Hematopoietic multipotent progenitor cell (in vitro differentiated cells): ENCODE measurements at places on chromosomes 16 and 17. TPM values are rescaled to one million over a fixed set of nuclear protein-coding genes. Genes with fewer than 3 reads are reported as not detected.

GRCh38 chr17:56633681-56634080, 40.2 kb downstream of the NOG start:
- no peak for DNase-seq

DNA sequence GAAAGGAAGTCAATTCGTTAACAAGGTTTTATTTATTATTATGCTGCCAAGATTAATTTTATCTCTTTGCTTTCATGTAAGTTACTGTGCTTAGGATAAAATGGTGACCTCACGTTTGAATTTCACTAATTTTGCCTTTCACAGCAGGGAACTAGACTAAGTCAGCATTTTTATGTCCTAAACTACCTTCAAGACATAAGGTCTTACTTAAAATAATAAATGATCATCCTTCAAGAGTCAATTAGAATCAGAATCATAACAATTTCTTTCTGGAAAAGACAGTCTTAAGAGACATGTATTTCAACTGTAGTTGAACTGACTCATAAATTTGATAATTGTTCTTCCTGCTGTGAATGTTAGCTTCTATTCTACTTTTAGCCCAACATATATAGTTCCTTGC, 893.8 kb downstream of the KCNJ2 start:
- no peak for DNase-seq

GRCh38 chr17:55242476-55242875, 22.3 kb upstream of the HLF start:
- DNase-seq: no peak

GRCh38 chr17:8012996-8013640, 10.7 kb downstream of the GUCY2D start:
- peak; percentile 73 for DNase-seq

GRCh38 chr16:71297341-71297634, 8.1 kb upstream of the CMTR2 start:
- DNase-seq: no peak

DNA sequence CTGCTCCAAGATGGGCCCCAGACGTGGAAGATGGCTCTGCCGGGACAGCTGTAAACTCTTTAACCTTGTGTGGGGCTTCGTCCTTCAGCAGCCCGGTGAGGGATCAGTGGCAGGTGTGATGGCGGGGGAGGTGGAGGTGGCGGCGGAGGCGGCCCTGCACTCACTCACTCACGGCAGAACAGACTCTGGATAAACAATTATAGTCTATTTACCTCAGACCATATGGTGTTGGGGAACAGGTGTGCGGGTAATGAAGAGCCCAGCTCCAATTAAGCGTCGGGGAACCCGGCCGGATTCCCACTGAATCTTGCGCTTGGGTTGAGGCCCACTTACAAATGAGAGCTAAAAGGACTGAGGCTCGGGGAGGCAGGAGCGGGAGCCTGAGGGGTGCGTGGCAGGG, 104.3 kb upstream of the SDK2 start:
- DNase-seq: no peak

DNA sequence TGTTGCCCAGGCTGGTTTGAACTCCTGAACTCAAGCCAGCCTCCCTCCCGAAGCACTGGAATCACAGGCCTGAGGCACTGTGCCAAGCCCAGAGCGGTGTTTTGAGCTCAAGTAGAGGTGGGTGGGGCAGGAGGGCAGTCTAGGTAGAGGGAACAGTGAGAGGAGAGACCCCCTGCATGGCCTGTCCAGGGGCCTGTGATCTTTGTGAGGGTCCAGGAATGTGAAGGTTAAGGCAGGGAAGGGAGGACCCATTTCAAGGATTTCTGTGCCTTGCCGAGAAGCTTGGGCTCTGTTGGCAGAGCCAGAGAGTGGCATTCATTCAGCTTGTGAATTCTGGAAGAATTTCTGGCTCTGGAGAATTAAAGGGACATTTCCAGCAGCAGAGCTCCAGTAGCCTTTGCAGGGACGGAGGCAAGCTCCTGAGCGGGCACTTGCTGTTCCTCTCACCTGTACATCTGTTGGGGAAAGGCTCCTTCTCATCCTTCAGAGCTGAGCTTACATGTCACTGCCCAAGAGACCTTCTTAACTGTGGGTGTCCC, 2.7 kb downstream of the WWOX start:
- no peak for DNase-seq

- no peak for DNase-seq
Measured at GRCh38 chr16:23334457-23334853, 32.4 kb downstream of the SCNN1B start.

GRCh38 chr17:64262198-64262999, 661 bp downstream of the TEX2 start:
- peak; percentile 41 for DNase-seq

- DNase-seq: no peak
Measured at GRCh38 chr17:64064331-64064730, 43.9 kb upstream of the ICAM2 start.

GRCh38 chr16:14056970-14057369, 14.1 kb upstream of the MRTFB start:
- DNase-seq: no peak

GRCh38 chr17:17722081-17722905, 41.0 kb downstream of the RAI1 start:
- no peak for DNase-seq

DNA sequence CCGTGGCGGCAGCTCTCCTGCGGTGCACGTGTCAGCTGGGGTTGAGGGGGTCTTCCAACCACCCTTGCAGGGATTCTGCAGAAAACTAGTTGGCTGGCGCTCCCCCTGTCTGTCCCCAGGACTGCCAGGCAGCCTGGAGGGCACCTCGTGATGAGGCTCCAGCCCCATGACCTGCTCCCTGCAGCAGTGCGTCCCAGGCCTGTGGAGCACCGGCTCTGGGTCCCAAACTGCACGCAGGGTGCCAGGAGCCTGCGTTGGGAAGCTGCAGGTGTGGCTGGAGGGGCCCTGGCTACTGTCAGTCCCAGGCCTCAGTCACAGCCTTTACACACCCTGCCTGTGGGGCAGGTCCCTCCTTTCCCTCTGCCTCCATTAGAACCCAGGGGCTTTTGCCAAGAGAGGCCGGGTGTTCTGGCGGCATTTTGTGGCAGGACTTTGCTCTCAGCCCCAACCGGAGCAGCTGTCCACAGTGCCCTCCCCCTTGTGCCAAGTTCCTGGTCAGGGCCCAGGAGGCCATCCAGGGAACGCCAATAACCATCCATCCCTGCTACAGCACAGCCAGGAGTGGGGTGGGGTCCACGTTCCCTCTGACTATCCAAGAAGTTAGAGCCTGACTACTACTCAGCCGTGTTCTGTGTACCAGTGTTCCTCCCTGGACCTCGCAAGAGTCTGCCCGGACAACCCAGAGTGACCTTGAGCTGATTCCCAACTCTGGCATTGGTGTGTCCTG, 9.2 kb downstream of the CHMP6 start:
- DNase-seq: no peak

DNA sequence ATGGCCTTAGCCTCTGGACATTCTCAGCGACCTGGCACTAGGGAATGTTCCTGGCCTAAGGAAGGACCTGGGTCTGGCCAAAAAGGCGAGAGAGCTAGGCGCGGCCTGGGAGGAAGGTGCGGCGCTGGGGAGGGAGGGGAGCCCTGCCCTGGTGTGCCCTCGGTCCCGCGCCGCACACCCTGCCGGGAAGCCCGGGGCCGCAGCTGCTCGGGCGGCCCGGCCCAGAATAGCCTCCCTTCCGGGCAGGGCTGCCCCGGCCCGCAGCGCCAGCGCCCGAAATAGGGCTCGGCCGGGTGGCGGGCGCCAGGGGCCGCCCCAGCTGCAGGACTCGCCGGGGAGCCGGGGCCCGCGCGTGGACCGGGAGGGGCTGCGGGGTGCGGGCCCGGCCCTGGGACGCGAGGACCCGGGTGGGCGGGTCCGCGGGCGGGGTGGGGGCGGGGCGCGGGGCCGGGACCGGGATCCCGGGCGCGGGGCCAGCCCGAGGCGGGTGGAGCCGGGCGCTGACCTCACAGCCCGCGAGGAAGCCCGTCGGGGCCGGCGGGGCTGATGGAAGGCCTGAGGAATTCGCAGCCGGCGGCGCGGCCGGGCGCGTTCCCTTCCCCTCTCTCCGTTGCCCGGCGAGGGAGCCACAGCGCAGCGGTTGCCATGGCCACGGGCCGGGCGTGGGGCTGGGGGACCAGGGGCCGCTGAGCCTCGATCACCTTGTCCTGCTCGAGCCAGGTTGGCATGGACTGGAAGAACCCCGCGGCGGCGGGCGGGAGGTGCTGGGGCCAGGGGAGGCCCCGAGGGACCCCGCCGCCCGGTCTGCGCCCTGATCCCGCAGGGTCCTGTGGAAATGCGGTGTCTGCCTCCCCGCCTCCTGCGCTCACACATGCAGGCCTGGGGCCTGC, 18.1 kb downstream of the SOCS3 start:
- no peak for DNase-seq

- peak; percentile 87 for DNase-seq
Measured at GRCh38 chr17:1577182-1577581, 14.6 kb upstream of the PITPNA start.

DNA sequence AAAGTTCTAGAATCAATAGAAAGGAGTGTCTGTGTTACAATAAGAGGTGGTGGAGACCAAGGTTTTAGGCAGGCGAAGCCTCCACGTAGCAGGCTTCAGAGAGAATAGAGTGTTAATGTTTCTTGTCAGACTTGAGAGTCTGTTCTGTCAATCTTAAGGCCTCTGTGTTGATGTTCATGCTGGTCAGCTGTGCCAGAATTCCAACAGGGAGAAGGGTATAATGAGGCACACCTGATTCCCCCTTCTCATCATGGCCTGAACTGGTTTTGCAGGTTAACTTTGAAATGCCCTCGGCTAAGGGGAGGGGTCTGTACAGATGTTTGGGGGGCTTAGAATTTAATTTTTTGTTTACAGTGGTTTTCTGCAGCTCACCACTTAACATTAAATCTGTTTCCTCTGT, 46.0 kb downstream of the RNF112 start:
- no peak for DNase-seq

DNA sequence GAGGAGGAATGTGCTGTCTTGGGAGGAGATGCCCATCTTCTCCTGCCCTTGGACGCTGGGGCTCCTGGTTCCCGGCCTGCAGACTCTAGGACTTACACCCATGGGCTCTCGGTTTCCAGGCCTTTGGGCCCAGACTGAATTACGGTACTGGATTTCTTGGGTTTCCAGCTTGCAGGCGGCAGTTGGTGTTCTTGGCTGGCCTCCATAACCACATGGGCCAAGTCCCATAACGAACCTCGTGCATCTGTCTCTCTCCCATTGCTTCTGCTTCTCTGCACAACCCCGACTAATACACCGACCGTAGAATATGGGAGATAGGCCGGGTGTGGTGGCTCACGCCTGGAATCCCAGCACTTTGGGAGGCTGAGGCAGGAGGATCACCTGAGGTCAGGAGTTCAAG, 162.6 kb downstream of the SDK2 start:
- peak; percentile 25 for DNase-seq

GRCh38 chr16:66113223-66113622, 253.3 kb upstream of the CDH5 start:
- no peak for DNase-seq

DNA sequence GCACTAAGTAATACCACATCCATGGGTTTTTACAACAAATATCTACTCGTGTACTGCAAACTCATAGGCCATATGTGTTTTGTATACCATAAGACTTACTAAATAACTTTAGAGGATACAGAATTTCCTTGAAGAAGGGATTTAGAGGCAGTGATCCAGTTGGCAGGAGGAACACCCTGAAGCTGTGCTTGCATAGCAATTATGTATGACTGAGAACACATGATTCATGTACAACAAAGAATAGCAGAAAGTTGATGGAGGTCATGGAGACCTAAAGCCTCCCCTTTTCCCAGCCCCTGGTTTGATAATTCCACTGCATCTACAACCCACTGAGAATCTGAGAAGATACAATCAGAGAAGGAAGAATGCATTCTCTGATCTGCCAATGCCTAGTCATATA, 83.8 kb upstream of the PMFBP1 start:
- DNase-seq: no peak

- peak; percentile 84 for DNase-seq
Measured at GRCh38 chr17:44768505-44769142, 9.8 kb downstream of the ADAM11 start.

DNA sequence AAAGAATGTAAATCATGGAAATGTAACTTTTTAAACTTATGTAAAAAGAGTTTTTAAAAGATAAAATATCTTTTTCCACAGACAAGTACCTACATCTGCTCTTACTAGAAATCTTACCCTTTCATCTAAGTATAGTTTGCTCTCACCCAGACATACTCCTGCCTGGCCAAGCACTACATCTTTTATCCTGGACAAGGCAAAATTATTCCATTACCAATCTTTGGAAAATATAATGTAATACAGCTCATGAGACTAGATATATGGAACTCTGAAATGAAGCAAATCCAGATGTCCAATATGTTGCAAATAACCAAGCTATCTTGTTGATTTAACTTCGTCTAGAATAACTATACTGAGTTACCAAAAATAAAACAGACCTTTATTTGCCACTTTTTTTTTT, 50.0 kb downstream of the VMP1 start:
- no peak for DNase-seq

DNA sequence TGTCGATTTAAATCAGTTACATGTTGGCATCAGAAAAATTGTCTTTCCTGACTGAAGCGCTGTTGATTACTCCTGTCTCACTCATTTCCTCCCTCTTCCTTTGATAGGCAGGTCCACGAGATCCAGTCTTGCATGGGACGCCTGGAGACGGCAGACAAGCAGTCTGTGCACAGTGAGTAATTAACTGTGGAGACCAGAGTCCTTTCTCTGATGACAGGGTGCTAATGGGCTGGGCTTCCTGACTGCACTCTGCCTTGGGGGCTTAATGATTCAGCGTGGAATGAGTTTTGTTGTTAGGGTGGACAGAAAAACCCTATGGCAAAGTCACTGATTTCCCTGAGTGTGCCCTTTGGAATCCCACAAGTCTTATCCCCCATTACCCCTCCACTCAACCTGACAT, 6.5 kb downstream of the GOSR2 start:
- no peak for DNase-seq

PRKCB gene
- 71.6 TPM for total RNA-seq

NPTX1 gene
- total RNA-seq: under 0.01 TPM

NUDT7 gene
- total RNA-seq: 6.5 TPM

CCDC78 gene
- 2.7 TPM for total RNA-seq

P2RX1 gene
- 160 TPM for total RNA-seq

CHD9NB gene
- not detected for total RNA-seq

KCNH4 gene
- total RNA-seq: 0.27 TPM

RHBDL1 gene
- total RNA-seq: 0.54 TPM

CRYM gene
- total RNA-seq: 7.8 TPM

RAC3 gene
- total RNA-seq: 18.9 TPM

SHISA6 gene
- total RNA-seq: under 0.01 TPM
